AG04450 (cell line): ENCODE measurements at places on chromosomes 16 and 17.

DNA sequence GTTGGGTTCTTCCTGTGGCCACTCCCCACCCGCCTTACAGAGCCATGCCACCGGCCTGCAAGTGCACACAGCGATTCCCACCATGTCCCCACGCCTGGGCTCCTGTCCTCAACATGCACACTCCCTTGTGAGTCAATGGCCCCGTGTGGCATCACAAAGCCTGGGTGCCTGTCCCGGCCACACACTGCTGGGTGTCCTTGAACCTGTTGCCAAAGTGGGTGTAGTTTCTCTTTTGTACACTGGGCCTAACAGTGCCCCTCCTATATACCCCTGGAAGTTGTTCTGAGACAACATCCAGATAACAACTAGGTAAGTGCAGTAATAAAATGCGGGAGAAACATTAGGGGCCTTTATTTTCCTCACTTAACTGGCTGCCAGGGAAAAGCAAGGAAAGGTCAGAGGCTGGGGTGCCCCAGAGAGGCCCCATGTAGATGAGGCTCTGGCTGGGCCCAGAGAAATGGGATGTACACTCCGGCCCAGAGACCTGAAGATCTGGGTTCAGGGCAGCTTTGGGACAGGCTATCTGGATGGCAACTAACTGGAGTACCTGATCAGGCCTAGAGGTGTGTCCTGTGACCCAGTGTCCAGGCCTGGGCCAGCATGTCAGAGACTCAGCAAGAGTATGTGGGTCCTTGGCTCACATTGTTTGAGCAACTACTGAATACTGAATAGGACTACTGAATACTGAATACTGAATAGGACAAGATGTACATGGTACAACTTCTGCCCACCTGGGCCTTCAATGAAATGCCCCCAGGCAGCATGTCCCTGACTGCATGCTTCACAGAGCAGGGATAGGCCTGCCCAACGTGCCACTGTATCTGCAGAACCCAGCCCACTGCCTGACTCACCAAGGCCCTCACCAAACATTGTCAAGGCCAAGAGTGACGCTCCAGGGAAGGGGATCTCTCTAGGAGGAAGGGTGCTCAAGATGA lies 8.3 kb downstream of the ABCC3 start:
- DNase-seq, result no peak

GRCh38 chr16:56584276-56584675 lies 5.1 kb upstream of the MT3 start:
- DNase-seq, result no peak

DNA sequence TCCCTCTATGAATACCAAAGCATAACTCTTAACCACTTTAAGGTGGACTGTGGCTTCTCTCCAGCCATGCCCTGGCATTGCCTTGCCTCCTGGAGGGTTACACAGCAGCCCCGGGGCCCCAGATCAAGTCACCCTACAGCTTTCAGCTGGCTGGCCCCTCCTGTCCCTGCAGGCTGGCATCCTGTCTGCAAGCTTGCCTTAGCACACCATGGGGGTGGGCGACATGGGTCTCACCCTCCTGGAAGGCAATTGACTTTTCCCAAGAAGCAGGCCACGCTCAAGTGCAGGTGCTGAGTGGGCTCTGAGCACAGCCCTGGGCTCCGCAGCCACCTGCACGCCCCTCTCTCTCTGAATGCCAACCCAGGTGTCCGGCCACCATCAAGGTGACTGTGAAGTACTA lies 25.8 kb upstream of the AKTIP start:
- DNase-seq, result no peak

- no peak for DNase-seq
These were observed 109.2 kb downstream of the CCT6B start for GRCh38 chr17:34851961-34852540.

DNA sequence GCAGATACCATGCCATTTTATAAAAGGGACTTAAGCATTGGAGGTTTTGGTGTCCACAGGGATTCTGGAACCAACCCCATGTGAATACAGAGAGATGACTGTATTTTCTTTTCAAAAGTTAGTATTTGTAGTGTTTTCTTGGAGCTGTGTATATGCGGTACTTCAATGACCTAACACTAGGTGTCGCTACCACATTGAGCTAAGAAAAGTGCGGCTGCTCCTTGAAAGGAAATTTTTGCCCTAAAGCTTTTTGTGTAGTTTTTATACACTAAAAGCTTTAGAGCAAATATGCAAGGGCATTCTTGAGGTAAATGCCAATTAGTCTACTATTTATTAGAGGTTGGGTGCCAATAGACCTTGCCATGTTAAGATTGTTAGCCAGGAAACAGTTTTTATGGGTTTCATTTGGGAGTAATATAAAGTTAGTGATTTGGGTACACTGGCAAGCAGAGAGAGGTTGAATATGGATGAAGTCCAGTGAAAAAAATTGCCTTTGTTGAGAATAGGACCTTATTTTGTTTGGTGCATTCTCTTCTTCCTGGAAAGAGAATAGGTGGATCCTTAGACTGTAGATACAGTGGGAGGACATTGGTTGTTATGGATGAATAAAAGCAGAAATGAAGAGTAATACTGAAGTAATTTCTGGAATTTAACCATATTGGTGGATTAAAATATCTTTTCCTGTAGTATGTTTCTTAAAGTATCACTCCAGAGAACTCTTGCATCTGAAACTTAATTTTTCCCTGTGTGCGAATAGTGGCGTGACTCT lies 43.3 kb downstream of the BCAS3 start:
- DNase-seq, result peak; percentile 55

DNA sequence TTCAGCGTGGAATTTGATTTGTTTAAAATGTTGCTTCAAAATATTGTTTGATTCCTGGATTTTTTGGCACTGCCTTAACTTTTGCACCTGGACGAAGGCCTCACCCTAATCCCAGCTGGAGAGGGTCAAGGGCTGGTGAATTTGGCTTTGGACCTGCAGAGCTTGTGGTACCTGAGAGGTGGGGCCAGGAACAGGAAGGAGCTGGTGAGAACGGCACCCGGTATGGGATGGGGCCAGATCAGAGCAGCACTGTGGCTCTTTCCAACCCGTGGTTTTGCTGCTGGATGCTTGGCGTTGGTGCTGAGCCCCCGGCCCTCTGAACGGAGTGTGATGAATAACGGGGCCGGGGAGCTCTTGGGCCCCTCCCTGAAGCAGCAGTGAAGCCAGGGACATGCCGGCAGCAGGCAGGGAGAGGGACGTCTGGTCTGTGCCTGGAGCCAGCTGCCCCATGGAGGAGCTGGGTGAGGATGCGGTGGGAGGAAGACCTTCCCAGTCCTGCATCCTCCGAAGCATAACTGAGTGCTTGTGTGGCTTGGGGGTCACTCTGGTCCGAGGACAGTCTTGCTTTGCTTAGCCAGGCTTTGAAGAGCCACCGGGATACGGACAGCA lies 275.4 kb downstream of the SEC14L1 start:
- DNase-seq, result no peak

DNA sequence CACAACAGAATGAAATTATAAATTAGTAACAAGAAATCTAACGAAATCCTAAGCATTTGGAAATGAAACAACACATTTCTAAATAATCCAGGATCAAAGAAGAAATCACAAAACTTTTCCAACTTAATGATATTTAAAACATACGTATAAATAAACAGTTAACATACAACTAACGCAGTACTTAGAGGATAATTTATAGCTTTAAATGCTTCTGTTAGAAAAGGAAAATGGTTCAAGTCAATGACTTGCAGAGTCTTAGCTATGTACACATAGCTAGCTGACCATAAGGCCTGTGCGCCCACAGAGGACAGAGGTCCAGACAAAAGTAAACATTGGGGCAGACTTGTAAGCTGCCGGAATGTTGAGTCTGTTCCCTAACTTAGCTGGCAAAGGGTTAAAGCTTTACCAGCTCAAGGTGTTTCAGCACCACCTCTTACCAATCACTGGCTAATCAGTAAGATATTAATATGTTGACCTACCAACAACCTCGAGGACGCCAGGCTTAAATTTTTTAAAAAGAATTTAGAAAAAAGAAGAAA lies 84.6 kb downstream of the PARN start:
- DNase-seq, result no peak
